ENCODE measurements at places on chromosomes 4 and X.

DNA sequence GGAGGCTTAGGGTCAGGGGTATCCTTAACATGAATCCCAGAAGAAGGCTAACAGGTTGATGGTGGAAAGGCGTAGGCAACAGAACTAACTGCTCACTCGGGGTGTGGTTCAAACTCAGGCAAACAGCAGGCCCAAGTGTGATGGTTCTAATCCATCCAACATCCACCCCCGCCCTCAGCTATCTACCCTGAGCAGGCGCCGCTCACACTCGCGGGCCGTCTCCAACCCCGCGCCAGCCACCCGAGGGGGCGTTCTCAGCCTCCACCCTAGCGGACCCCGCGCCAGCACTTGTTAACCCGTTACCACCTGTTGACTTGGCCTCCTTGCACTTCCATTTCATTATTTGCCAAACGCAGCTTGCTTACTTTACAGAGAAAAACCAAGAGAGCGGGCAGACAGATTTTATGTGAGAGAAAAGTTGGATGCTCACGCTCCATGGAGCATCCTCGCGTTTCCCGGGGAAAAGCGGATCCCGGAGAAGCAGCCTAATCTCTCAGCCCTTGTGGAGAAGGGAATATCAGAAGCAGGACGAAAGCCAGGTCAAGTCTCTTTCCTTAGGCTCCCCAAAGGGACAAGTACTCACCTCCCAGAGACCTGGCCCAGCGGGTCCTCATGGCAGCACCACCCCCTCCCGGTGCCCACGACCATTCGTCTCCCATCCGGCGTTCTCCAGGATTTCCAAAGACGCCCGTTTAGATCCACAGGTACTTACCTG lies 773 bp downstream of the SNCA start:
- no peak for DNase-seq

GRCh38 chr4:1556541-1557220 lies 127.4 kb downstream of the FAM53A start:
- DNase-seq: no peak

DNA sequence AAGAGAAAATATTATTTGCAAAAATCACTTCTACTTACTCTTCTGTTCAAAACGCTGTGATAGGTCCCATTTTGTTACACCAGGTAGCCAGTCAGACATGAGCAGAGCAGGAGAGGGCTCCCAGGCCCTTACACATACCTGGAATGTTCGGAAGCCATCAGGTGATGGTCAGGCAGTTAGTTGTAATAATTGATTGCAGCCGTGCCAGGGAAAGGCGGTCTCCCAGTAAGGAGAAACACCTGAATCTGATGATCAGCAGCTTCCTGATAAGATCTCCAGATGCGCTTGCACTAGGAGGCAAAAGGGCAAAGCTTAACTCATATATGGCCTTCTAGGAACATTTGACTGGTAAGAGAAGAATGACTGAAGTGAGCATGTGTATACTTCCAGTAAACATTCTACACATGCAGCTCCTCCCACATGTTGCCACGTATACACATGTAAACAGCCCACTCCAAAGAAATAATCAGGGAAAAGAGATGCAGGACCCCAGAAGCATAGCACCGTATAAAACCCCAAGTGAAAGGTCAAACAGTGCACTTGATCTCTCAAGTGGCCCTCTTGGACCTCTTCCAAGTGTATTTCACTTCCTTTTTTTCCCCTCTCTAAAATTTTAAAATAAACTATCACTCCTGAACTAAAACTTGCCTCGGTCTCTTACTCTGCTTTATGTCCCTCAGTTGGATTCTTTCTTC lies 1338.0 kb downstream of the FSTL5 start:
- DNase-seq: no peak

DNA sequence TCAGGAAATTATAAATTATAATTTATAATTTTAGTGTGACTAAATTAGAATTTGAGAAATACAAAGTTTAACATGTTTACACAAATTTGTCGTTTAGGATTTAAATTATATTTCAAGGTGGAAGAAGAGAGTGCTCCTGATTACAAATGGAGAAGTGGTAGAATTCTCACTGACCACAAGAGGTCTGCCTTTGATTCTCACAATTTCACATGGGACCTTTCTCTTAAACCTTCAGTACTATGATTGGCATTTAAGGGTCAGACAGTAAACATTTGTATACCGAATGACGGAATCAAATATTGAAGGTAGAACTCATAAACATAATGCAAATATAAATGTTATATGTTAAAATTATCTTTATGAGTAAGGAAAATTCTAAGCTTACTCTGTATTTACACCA lies 171.7 kb downstream of the SLIT2 start:
- DNase-seq: no peak

DNA sequence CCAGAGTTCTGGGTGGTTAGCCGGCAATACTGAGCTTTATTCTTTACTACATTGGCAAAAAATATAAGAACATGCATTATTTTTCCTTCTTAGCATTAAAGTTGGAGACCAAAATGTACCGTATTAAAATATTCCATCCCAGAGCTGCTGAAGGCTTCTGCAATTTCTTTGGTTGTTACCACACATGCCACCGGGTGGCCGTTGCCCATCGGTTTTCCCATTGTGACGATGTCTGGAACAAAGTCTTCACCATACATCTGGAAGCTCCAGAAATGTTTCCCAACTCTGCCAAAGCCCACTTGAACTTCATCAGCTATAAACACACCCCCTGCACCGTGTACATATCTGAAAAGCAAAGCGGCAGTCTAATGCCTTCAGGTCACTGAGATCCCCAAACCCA lies 13.7 kb downstream of the ETNPPL start:
- DNase-seq: no peak

DNA sequence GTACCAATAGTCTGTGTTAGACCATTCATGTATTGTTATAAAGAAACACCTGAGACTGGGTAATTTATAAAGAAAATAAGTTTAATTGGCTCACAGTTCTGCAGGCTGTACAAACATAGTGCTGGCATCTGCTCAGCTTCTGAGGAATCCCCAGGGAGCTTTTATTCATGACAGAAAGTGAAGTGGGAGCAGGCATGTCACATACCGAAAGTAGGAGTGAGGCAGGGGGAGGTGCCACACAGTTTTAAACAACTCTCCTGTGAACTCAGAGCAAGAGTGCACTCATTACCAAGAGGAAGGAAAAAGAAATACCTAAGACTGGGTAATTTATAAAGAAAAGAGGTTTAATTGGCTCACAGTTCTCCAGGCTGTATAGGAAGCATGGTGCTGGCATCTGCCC lies 591.2 kb downstream of the PPP4R3C start:
- no peak for DNase-seq

DNA sequence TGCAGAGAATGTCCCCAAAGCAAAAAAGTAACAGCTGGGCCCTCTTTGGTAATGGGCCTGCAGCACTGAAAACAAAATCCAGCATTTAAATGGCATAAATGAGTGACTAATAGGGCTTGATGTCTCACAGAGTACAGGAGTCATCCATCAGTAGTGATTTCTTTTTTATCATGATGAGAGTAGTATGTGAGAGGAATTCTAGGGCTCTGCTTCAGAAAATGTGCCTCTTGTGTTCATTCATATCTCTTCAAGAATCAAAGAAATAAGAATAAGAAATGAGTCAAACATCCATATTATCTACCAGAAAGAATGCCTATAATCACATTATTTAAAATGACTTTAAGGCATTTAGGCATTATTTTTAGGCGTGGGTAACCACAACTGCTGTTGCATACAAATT lies 792.9 kb upstream of the HTR2C start:
- DNase-seq: no peak

- DNase-seq: no peak
These were observed 1804.7 kb downstream of the STIM2 start for GRCh38 chr4:28665306-28665705.

- no peak for DNase-seq
These were observed 641.0 kb upstream of the PITX2 start for GRCh38 chr4:111263836-111264235.

DNA sequence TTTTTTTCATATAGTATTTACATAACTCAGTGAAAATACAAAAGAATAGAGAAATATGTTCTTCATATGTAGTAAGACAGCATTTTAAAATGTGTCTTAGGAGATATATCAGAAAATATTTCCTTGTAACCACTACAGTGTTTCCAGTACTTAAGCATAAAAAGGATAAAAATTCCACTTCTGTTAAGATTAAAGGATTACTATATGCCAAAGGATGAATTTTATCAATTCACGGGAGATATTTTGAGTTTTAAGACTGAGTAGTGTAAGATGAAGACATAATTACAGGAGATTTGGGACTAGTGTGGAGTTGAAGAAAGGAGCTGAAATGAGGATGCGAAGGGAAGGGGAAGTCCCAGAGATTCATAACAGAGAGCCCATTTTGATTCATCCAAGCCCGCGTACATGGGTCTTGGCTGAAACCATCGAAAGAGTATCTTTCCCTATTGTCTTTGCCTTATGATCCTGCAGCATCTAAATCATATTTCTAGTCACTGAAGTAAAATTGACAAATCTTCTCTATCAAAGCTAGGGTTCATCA lies 58.7 kb downstream of the MAD2L1 start:
- DNase-seq: no peak

GRCh38 chrX:136880003-136880451 lies 498 bp downstream of the RBMX start:
- peak; percentile 7 for DNase-seq
